ENCODE measurements at places on chromosomes 11 and 22.
A peak's percentile ranks its signal among the peaks of the same experiment; 100 is the strongest.

GRCh38 chr11:134004496-134005172 lies 47.9 kb upstream of the IGSF9B start:
- peak; percentile 80 for DNase-seq

DNA sequence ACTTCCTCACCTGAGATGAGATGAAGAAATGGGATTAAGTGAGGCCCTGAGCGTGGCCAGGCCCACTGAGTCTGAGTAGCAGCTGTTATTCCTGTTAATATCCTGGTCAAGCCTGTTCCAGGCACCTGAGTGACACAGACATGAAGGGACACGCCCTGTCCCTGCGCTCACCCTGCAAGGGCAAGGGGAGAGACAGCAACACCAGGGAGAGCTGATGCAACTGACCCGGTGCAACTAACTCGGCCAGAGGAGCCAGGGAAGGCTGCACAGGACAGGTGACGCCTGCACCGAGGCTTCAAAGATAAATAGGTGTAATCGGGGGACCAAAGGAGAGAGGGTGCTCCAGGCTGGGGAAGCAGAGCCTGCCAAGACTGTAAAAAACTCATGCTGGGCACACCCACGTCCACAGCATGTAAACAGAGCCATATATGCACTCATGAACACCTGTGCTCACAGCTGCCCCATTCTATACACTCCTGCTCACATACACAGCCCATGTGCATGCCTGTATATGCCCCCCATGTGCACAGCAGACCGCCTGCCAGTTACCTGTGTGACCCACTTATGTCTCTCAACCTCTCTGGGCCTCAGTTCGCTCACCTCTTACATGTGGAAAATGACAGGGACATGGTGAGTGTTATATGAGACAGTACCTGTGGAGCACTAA lies 22.8 kb upstream of the GCAT start:
- DNase-seq = peak; percentile 29

DNA sequence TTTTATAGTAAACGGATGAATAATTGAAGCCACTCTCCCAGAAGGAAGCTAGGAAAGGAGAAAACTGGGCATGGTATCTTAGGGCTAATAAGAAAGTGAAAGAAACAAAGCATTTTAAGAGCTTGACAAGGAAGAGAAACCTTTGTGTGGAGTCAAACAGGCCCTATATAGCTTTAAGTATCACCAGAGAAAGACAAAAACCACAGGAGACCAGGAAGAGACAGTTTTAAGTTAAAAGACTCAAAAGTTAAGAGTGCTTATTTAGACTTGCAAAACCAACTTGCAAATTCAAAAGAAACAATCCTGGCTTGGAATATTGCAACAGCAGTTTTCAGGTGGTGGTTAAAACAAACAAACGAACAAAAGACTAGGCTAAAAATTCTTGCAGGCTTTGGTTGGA lies 3.4 kb downstream of the PAK1 start:
- DNase-seq = no peak

DNA sequence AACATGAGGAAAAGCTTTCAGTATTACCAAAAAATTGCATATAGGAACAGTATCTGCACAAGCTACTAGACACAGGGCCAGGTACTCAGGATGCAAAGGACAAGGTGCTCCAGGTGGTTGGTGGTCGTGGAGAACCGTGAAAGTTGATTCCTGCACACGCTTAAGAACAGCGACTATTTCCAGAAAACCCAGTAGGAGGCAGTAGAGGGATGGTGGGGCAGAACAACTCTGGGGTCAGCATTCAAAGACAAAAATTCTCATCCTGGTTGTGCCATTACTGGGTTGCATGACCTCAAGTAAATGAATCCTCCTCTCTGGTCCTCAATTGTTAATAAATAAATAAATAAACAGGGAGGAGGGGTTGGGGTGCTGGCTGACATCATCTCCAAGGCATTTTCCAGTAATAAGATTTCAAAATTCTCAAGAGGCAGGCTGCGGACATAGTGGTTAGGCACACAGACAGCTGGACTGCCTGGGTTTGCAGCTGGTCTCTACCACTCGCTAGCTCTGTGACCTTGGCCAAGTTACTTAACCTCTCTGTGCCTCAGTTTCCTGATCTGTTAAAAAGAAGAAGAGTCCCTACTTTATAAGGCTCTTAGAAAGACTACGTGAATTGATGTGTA lies 89.6 kb downstream of the ISX start:
- DNase-seq = no peak

GRCh38 chr11:69087133-69087524 lies 38.4 kb downstream of the TPCN2 start:
- no peak for DNase-seq

DNA sequence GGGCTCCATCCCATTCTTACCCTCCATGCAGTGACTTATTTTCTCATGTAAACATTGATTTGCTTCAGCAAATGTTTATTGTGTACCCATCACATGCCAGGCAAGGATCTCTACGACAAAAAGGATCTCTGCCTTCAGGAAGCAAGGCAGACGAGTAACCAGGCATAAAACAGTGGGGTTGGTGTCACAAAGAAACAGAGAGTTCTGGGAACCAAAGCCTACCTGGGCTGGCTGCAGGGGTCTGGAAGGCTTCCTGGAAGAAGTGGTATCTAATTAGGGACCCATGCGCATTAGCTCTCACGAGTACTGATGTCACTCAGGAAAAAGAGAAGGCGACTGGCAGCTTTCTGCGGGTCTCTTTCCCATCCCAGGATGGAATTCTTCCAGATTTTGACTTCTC lies 44.5 kb downstream of the KIAA1671 start:
- DNase-seq = no peak

- peak; percentile 84 for DNase-seq
Observed at GRCh38 chr22:38026130-38027111, 30.8 kb upstream of the PICK1 start.

GRCh38 chr11:34034053-34034452 lies 17.5 kb upstream of the CAPRIN1 start:
- DNase-seq = no peak

GRCh38 chr11:38274031-38274430 lies 1676.0 kb upstream of the RAG2 start:
- no peak for DNase-seq

- no peak for DNase-seq
Observed at GRCh38 chr11:103499710-103500340, 390.6 kb downstream of the DYNC2H1 start.

DNA sequence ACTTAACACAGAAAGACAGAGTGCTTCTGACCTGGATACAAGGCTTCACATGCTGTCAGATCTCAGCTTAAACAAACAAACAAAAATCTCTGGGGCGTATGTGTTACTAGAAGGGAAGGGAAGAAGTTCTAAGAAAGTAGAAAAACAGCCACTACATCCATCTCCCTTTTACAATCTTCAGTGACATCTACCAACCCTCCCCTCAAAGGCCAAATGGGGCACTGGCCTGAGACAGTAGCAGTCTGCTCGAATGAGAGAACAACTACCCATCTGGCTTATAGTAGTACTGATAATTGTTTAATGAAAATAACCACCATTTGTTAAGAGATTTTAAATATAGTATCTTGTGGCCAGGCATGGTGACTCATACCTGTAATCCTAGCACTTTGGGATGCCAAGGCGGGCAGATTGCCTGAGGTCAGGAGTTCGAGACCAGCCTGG lies 29.4 kb downstream of the CCDC83 start:
- no peak for DNase-seq

DNA sequence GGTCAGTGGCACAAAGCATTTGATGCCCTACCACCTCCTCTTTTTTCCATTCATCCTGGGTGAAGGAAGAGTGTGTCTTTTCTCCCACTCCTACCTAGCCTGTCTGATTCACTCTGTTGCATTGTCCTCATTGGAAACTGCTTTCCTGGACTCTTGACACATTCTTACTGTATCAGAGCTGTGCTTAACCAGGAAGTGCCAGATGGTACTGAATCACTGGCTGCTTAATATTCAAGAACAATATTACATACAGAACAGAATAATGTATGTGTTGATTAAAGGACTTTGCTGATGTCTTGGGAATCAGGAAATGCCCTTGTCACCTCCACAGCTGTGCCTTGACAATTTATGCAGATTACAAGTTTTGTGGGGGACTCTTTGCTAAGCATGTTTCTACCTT lies 44.4 kb downstream of the SVIP start:
- DNase-seq = no peak

DNA sequence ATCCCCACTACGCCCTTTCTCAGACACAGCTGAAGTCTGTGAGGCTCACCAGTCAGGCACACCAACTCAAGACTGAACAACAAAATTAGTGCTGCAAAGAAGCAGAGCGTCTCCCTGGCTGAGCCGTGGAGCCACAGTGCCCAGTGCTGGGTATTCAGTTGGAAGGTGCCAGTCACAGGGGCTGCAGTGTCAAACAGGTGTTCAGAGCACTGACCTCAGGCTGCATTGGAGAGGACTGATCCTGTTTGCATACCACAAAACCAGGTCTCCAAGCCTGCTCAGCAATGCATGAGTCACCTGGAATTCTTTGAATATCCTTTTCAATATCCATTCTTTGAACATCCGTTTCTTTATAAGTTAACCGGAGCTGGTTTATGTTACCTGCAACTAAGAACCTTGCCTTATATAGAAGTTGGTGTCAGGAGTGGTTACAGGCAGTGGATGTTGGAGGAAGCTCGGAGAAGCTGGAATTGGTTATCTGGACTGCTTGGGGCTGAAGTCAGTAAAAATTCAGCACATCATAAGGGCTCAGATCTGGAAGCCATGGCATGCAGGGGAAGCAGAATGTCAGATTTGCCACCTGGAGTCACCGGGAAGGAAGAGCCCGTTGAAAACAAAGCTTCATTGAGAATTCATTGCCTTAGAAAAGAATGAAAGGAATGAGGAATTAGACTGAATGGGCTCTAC lies 30.3 kb downstream of the PDGFB start:
- DNase-seq = no peak

DNA sequence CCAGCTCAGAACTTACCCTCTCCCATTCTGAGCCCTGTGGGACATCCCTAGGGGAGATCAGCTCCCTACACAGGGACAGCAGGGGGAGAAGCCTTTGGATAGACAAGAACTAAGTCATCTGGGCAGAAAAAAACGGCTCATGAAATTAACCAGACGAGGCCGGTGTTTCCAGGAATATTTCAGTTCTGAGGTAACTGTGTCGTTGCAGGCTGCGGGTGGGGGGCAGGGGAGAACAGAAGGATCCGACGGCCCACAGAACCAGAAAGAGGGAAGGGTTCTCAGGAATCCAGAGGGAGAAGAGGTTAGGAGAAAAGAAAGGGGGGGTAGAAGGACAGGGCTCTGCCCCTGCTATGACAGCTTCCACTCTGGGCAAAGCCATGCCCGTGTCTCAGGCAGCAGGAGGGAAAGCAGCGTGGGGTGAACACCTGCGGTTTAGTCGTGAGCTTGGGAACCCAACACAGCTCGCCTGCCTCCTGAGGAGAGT lies 3.6 kb downstream of the CLCF1 start:
- DNase-seq = peak; percentile 88

DNA sequence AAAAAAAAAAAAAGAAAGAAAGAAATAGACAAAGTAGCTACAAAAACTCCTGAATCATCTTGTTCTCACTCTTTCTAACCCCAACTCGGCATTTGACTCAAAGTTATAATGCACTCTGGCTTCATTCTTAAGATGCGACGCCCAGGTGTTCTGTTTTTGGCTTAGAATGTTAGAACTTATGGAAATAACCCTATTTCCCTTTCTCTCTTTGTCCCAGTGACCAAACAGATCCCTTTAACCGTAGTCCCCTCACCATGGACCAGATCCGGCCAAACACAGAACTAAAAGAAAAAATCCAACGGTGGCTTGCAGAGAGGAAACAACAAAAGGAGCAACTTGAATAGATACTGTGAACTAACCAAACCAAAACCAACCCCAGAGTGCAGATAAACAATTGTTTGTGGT lies 5.3 kb upstream of the ATP5MG start:
- no peak for DNase-seq

DNA sequence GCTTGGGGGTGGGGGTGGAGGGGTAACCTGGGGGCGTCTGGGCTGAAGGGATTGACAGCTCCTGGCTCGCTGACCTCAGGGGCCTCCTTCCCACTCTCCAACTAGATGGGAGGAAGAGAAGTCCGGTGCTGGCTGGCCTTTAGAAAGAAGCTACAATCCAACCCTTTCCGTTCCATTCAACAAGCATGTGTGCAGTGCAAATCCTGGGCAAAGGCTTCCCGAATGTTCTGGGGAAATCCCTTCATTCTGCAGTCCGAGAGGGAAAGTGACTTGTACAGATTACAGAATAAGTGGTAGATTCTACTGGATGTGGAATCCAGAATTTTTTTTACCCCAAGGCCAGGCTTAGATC lies 149.9 kb downstream of the FEZ1 start:
- DNase-seq = no peak

- DNase-seq = peak; percentile 33
Observed at GRCh38 chr11:61890529-61891330, 615 bp downstream of the FADS3 start.

GRCh38 chr22:46106279-46107022 lies 43.9 kb upstream of the PPARA start:
- DNase-seq = no peak
